ENCODE measurements at places on chromosomes 3 and 15. TPM values are rescaled to one million over a fixed set of nuclear protein-coding genes. Genes with fewer than 3 reads are reported as not detected.

DNA sequence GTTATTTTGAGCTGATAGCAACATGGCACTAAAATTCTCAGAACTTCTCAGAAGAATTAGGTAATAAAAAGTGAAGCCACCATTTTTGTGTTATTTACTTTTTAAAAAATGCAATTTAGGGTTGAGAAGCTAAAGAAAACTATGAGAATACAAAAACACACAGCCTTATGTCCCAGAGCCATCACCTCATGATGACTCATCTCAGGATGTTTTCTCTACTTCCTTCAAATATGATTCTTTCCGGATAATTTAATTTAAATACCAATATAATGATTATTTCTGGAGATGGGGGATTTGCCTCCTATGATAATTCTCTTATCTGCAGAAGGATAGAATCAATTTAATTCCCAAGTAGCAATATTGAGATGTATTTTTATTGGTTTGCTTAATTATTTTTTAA lies 105.6 kb upstream of the BFSP2 start:
- no peaks in the 10 kb centered on the region for H3K36me3 ChIP-seq
- DNase-seq = no peak
- no peak overlapping the region for H3K4me3 ChIP-seq

GRCh38 chr3:49839193-49839809 lies 17.1 kb downstream of the TRAIP start:
- no peaks in the 10 kb centered on the region for H3K4me1 ChIP-seq
- no peaks in the 10 kb centered on the region for H3K27me3 ChIP-seq
- H3K4me3 ChIP-seq = no peak overlapping the region
- no peak overlapping the region for H3K27ac ChIP-seq
- peak; percentile 95 for DNase-seq

GRCh38 chr15:24877174-24877573 lies 77.6 kb upstream of the SNRPN start:
- no peaks in the 10 kb centered on the region for H3K36me3 ChIP-seq
- no peak overlapping the region for H3K4me3 ChIP-seq
- H3K27me3 ChIP-seq = no peaks in the 10 kb centered on the region
- H3K27ac ChIP-seq = no peak overlapping the region
- no peaks in the 10 kb centered on the region for H3K4me1 ChIP-seq

- no peaks in the 10 kb centered on the region for H3K4me1 ChIP-seq
- no peaks in the 10 kb centered on the region for H3K27me3 ChIP-seq
- no peak overlapping the region for H3K27ac ChIP-seq
- DNase-seq = no peak
Observed at GRCh38 chr3:176916777-176917176, 280.5 kb downstream of the TBL1XR1 start.

GRCh38 chr15:74889390-74889882 lies 406 bp upstream of the MPI start:
- H3K27me3 ChIP-seq = no peaks in the 10 kb centered on the region
- H3K4me1 ChIP-seq = peaks cover 3% of the 10 kb centered on the region
- peak overlapping the region; percentile 85 for H3K27ac ChIP-seq
- no peak for DNase-seq
- H3K4me3 ChIP-seq = peak overlapping the region; percentile 84

DNA sequence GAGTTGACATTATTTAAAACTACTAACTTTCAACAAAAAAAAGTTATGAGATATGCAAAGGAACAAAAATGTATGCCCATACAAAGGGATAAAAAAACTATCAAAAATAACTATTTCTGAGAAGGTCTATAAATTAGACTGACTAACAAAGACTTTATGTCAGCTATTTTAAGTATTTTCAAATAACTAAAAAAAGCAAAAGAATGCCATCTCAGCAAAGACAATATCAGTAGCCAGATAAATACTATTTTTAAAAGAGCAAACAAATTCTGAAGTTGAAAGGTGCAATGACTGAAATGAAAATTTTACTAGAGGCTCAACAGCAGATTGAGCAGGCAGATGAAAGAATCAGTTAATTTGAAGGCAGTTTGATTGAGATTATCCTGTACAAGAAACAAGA lies 3.6 kb upstream of the STRIT1 start:
- H3K4me1 ChIP-seq = no peaks in the 10 kb centered on the region
- H3K4me3 ChIP-seq = no peak overlapping the region
- no peaks in the 10 kb centered on the region for H3K36me3 ChIP-seq
- H3K27ac ChIP-seq = no peak overlapping the region
- no peaks in the 10 kb centered on the region for H3K27me3 ChIP-seq

DNA sequence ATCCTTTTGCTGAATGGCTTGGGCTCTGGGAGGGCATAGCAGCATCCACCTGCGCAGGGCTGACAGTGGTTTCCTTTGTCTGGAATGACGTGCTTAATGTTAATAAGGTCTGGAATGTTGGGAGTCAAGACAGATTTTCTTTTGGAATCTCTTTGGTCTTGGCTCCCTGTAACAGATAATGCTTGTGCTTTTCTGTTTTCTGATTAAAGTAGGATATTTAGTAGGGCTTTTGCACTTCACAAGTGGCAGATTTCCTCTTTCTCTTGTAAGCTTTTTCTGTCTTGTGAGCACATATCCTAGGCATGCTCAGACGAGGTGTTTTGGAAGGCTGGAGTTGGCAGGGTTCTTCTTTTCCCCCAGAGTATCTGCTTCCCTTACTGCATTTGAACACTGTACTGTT lies 189.6 kb downstream of the GHSR start:
- H3K27me3 ChIP-seq = no peaks in the 10 kb centered on the region
- H3K4me1 ChIP-seq = no peaks in the 10 kb centered on the region
- peaks cover 4% of the 10 kb centered on the region for H3K36me3 ChIP-seq
- H3K4me3 ChIP-seq = no peak overlapping the region

- no peaks in the 10 kb centered on the region for H3K27me3 ChIP-seq
- no peaks in the 10 kb centered on the region for H3K4me1 ChIP-seq
- DNase-seq = no peak
- no peaks in the 10 kb centered on the region for H3K36me3 ChIP-seq
- H3K4me3 ChIP-seq = no peak overlapping the region
Observed at GRCh38 chr3:101890716-101891115, 41.4 kb downstream of the NFKBIZ start.

DNA sequence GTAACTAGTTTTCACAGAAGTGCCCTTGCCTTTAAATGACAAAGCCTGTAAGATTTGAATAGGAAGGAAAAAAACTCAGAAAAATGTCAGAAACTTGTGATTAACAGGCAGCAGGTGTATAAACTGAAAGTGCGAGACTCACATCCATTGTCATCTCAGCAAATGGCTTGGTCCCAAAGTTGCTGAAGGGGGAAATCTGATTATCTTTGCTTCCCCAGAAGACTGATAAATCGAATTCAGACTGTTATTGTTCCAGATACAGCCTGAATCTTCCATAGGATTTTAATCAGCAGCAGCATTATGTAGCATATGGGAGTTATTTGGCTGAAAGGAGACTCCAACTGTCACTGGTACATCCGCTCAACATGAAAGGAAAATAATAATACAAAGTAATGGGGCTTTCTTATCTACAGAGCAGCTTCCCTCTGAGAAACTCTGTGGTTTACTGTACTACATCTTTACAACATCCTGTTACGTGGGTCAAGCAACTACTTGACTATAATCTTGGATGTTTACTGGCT lies 550.4 kb upstream of the CCDC54 start:
- H3K27ac ChIP-seq = no peak overlapping the region
- H3K4me3 ChIP-seq = no peak overlapping the region
- no peak for DNase-seq

DNA sequence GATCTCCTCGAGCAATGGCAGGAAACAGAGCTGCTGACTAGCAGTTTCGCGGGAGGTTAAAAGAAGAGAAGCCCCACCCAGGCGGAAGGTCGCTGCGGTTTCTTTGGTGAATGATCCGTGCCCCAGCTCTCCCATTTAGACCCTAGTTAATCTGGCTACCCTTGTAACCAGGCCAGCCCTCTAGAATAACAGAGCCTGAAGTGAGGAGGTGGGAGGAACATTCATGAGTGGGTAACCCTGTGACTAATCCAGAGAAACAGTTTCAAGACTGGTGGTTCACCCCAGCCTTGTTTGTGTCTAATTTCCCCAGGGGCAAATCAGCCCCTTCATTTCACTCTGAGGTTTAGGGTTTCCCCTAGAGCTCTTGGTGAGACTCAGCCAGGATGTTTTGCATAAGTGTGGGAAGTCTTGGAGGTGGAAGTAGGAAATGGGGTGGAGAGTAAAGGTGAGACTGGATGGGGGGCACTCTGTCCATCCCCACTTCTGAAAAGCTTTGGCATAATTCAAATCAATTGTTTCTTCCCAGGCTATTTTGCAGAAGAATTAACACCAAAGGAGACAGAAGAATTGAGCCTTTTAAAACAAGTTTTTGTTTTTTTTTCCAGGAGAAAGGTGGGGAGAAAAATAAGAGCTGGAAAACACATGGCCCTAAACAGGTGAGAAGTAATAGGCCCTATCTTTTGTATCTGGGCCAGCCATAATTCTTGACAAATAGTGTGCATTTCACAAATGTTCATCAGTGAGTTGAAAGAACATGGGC lies 303.1 kb downstream of the RPLP1 start:
- peaks cover 11% of the 10 kb centered on the region for H3K4me1 ChIP-seq
- H3K4me3 ChIP-seq = no peak overlapping the region
- H3K36me3 ChIP-seq = no peaks in the 10 kb centered on the region
- no peak for DNase-seq
- no peak overlapping the region for H3K27ac ChIP-seq

DNA sequence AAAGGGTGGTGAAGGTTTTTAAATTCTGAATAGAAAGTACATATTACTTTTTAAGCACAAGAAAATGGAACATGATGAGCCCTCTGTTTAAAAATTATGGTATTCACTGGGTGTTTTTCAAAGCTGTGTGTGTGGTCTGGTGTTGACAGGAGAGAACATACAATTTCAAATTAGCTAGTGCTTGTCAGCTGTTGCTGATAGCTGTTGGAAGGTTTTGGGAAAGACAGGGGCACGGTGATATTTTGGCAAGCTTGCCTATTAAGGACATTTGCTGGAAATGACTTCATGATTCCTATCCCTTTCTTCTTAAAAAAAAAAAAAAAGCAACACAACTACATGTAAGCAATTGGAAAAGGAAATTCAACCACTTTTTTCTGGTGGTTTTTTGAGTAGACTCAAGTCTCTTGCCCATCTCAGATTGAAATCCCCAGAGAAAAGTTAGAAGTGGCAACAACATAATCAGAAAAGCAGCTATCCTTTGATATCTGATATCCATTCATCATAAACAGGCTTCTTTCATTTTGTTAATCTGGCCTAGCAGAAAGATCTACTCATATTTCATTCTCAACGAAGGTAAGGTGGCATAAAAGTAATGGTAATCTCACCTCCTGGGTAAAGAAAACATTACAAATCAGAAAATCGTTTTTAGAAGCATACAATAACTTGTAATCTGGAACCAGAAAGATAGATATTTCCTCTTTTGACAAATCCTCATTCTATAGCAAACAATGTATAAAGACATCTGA lies 130.0 kb downstream of the RBMS3 start:
- H3K4me3 ChIP-seq = no peak overlapping the region
- H3K27ac ChIP-seq = no peak overlapping the region
- DNase-seq = no peak
- H3K36me3 ChIP-seq = no peaks in the 10 kb centered on the region
- H3K4me1 ChIP-seq = no peaks in the 10 kb centered on the region

Gene VPS18
- 21.7 TPM for total RNA-seq

DNA sequence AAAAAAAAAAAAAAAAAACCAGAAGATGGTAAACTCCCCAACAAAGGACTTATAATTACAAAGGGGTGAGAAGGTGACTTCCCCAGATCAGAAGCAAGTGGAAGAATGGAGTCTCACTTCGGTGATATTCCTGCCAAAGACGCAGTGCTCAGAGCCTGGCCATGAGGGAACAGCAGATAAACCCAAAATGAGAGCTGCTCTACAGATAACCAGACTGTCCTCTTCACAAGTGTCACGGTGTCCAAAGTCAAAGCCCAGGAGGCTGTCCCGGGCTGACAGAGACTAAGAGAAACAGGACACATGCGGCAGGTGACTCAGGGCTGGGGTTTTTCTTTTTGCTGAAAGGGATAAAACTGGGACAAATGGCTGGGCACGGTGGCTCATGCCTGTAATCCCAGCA lies 48.8 kb downstream of the HMCES start:
- H3K27me3 ChIP-seq = no peaks in the 10 kb centered on the region
- H3K4me1 ChIP-seq = no peaks in the 10 kb centered on the region
- no peak for DNase-seq
- no peak overlapping the region for H3K4me3 ChIP-seq
- no peaks in the 10 kb centered on the region for H3K36me3 ChIP-seq

Gene SLC38A3
- total RNA-seq = not detected

DNA sequence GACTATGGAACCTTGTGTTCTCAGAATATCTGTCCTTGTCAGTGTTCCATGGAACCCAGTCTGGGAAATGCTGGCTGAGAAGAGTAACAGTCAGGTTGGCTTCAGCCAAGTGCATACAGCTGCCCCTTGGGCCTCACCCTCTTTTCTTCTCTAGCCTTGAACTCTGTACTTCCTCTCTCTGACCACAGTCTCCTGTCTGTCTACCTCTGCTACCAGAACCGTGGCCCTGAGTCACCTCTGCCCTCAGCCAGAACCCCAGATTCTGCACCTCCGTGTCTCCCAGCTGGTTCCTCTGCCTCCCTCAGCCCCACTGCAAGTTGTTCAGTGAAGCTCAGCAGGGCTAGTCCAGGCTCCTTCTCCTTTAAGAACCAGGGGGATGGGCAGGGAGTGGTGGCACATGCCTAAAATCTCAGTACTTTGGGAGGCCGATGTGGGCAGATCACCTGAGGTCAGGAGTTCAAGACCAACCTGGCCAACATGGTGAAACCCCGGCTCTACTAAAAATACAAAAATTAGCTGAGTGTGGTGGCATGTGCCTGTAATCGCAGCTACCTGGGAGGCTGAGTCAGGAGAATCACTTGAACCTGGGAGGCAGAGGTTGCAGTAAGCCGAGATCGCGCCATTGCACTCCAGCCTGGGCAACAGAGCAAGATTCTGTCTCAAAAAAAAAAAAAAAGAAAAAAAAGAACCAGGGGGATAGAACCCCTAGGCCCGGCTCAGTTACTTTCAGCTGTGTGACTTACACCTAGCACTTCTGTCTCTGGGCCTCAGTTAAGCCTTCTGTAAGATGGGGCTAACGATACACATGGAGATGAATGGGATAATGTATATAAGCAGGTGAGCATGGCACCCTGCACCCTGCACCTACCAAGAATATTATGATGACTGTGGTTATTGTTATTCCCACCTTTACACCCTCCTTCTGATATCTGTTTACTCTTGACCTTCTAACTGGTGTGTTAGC lies 24.3 kb upstream of the TATDN2 start:
- H3K27ac ChIP-seq = peak overlapping the region; percentile 7
- H3K4me1 ChIP-seq = peaks cover 38% of the 10 kb centered on the region
- no peaks in the 10 kb centered on the region for H3K27me3 ChIP-seq
- peak; percentile 84 for DNase-seq
- H3K36me3 ChIP-seq = no peaks in the 10 kb centered on the region
- no peak overlapping the region for H3K4me3 ChIP-seq

GRCh38 chr3:15638891-15639262 lies 37.3 kb downstream of the BTD start:
- H3K27ac ChIP-seq = no peak overlapping the region
- H3K27me3 ChIP-seq = no peaks in the 10 kb centered on the region
- no peaks in the 10 kb centered on the region for H3K4me1 ChIP-seq

Gene ATXN7
- 74.3 TPM for total RNA-seq

Gene SEMA6D
- 115 TPM for total RNA-seq

All from Peyer's patch (tissue), 4 donors.